Activated CD4-positive, alpha-beta T cell treated with anti-CD3 and anti-CD28 coated beads, Interleukin-2, amount 10 ng/mL, durations not matched to agents 24 days and 14 days (primary cell): ENCODE measurements at places on chromosomes 6 and 20. TPM values are rescaled to one million over a fixed set of nuclear protein-coding genes. Genes with fewer than 3 reads are reported as not detected.

- peaks cover 9% of the 10 kb centered on the region for H3K4me1 ChIP-seq
- no peak overlapping the region for H3K27ac ChIP-seq
- peaks cover 15% of the 10 kb centered on the region for H3K27me3 ChIP-seq
Observed at GRCh38 chr6:107121266-107121665, 6.0 kb upstream of the BEND3 start.

GRCh38 chr20:31676609-31676989 lies 38.9 kb downstream of the COX4I2 start:
- H3K36me3 ChIP-seq, result peaks cover 84% of the 10 kb centered on the region
- DNase-seq, result no peak
- peak overlapping the region; percentile 83 for H3K4me3 ChIP-seq
- peaks cover 84% of the 10 kb centered on the region for H3K4me1 ChIP-seq
- peak overlapping the region; percentile 89 for H3K27ac ChIP-seq
- H3K27me3 ChIP-seq, result no peaks in the 10 kb centered on the region

GRCh38 chr6:26217714-26218075 lies 130.5 kb downstream of the HFE start:
- no peaks in the 10 kb centered on the region for H3K36me3 ChIP-seq
- no peaks in the 10 kb centered on the region for H3K27me3 ChIP-seq
- no peak overlapping the region for H3K27ac ChIP-seq
- no peak overlapping the region for H3K4me3 ChIP-seq
- peaks cover 26% of the 10 kb centered on the region for H3K4me1 ChIP-seq

GRCh38 chr6:84774157-84774984 lies 10.0 kb upstream of the TBX18 start:
- H3K4me3 ChIP-seq, result no peak overlapping the region
- H3K36me3 ChIP-seq, result peaks cover 1% of the 10 kb centered on the region
- H3K27me3 ChIP-seq, result peaks cover 62% of the 10 kb centered on the region
- H3K4me1 ChIP-seq, result peaks cover 2% of the 10 kb centered on the region
- H3K27ac ChIP-seq, result no peak overlapping the region
- DNase-seq, result peak; percentile 65

DNA sequence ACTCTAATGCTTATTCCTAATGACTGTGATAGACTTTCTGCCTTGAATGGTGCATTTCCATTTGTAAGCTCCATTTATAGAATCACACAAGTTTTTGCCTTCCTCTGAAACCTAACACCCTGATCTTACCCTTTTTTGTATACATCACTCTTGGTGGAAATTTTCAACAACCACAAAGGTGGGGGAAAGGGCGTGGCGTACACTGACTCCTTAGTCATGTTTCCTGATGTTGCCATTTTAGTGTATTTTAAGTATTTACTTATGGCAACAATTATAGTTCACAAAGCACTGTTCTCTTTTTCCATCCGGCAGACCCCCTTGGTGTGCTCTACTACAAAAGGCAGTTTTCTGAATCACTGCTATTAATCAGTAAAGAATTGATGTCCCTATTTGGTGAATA lies 92.0 kb downstream of the ATXN1 start:
- H3K27ac ChIP-seq, result peak overlapping the region; percentile 97
- peak overlapping the region; percentile 80 for H3K4me3 ChIP-seq
- peaks cover 59% of the 10 kb centered on the region for H3K4me1 ChIP-seq
- H3K27me3 ChIP-seq, result no peaks in the 10 kb centered on the region

DNA sequence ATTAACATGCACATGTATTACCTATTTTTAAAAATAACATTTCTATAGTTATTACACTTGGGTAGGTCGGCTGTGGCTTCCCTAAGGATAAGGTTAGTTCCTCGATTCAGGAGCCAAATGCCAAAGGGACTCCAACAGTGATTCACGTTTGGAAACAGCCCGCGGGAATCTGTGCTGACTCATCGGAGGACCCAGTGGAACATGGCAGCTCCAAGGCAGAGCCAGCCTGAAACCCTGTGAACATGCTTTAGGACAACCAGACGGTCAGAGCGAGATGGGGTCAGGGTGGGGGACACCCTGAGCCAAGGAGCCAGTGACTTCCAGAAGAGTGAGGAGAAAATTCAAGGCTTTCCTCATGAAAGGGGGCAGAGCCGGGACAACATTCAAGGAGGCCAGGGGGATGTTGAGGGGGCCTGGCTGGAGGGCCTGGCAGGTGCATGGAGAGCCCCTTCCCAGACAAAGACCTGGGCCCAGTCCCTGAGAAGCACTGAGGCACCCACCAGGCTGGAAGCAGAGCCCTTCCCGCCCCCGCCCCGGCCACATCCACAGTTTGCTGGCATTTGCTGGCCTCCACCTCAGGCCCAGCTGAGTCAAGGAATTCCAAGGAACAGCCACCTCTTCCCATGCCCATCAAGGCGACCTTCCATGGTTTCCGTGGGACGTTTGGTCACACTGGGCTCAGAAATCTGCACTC lies 133.2 kb downstream of the SNX5 start:
- no peak overlapping the region for H3K4me3 ChIP-seq
- H3K27me3 ChIP-seq, result no peaks in the 10 kb centered on the region
- H3K36me3 ChIP-seq, result no peaks in the 10 kb centered on the region
- H3K4me1 ChIP-seq, result no peaks in the 10 kb centered on the region

DNA sequence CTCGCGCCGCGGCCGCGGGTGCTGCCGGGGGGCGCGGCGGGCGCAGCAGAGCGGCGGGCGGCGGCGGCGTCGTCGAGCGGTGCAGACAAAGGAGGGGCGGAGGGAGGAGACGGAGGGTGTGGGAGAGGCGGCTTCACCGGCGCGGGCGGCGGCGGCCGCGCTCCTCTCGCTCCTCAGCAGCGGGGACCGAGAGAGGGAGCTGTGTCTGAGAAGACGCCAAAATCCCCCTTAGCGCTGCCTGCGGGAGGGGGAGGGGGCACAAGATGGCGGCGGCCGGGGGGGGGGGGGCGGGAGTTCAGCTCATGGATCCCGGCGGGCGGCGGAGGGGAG lies 296 bp downstream of the ADNP start:
- peak overlapping the region; percentile 86 for H3K27ac ChIP-seq
- H3K36me3 ChIP-seq, result peaks cover 59% of the 10 kb centered on the region
- peak overlapping the region; percentile 94 for H3K4me3 ChIP-seq

DNA sequence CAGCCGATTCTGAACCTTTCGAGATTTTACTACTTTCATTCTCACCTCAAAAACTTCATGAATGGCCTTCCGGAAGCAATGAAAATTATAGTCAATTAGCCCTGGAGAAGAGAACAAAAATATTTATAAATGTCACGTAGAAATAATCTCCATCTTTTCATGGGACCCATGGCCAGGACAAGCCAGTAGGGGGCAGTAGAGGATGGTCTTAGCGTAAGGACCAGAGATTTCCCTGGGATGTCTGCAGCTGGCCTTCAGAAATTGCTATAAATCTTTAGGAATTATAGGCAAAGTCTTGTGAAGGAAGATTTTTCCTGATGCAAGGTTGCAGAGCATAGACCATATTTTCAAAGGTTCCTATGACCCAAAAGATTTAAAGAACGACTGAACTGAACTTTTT lies 15.6 kb upstream of the UBE2J1 start:
- DNase-seq, result peak; percentile 89
- H3K4me3 ChIP-seq, result no peak overlapping the region
- no peaks in the 10 kb centered on the region for H3K27me3 ChIP-seq

DNA sequence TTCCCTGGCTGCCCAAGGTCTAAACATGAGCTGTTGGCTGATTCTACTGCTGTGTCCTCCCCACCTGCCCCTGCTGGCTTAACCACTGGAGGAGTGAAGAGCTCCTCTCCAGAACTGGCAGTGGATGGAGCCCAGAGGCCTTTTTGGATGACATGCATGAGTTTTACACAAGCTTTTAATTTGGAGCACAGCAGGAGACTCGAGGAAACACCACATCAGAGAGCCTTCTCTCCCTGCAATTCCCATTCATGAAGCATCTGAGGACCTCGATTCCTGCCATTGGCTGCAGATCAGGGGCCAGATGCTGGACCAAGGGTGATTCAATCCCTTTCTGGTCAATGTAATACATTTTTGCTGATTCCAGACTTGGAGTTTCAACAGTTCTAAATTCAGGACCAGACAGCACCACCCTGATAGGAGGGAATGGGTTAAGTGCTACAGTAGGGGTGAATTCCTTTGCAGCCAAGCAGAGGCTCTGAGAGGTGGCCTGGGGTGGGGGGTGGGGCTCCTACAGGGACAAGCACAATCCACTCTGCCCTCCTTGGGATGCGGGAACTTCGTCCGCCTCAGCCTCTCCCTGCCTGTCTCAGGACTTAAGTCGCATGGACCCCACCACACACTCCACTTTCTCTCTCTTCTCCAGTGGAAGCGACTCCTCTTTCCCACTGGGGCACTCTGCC lies 599 bp upstream of the PSORS1C1 start:
- no peaks in the 10 kb centered on the region for H3K36me3 ChIP-seq
- peaks cover 20% of the 10 kb centered on the region for H3K27me3 ChIP-seq
- no peak overlapping the region for H3K4me3 ChIP-seq
- no peak for DNase-seq

GRCh38 chr6:7234547-7234946 lies 78.5 kb downstream of the SSR1 start:
- H3K27me3 ChIP-seq, result no peaks in the 10 kb centered on the region
- no peak for DNase-seq
- H3K36me3 ChIP-seq, result peaks cover 35% of the 10 kb centered on the region
- H3K4me3 ChIP-seq, result no peak overlapping the region
- H3K27ac ChIP-seq, result no peak overlapping the region

DNA sequence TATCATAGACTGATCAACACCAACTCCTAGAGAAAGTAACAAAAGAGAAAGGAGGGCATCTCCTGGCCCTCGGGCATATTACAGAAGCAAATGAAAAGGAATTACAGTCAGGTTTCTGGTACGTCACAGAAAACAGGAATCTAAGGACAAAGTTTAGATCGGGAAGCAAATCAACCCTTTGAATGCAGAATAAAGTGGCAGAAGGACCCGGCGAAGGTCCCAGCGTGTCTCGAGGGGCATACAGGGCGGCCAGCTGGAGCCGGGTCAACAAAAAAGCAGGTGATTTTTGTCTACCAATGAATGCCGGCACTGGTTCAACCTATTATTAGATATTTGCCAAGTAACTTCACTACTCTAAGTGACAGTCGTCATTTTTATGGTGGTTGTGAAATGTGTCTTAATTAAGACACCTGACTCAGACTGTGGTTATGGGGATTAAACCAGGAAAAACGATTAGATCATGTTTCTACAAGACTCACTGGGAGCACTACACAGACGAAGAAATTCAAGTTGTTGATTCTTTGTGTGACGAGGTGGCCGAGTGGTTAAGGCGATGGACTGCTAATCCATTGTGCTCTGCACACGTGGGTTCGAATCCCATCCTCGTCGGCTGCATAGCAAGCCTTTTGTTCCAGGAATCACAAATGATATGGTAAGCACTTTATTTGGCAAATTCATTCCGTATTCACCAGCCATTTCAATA lies 12.4 kb upstream of the ZSCAN9 start:
- H3K4me3 ChIP-seq, result peak overlapping the region; percentile 84
- peaks cover 22% of the 10 kb centered on the region for H3K4me1 ChIP-seq
- DNase-seq, result peak; percentile 78
- peaks cover 79% of the 10 kb centered on the region for H3K27me3 ChIP-seq
- H3K36me3 ChIP-seq, result no peaks in the 10 kb centered on the region
- peak overlapping the region; percentile 39 for H3K27ac ChIP-seq

- peaks cover 18% of the 10 kb centered on the region for H3K27me3 ChIP-seq
- H3K4me3 ChIP-seq, result no peak overlapping the region
- no peaks in the 10 kb centered on the region for H3K36me3 ChIP-seq
Observed at GRCh38 chr6:136464874-136465273, 85.3 kb downstream of the MAP7 start.

DNA sequence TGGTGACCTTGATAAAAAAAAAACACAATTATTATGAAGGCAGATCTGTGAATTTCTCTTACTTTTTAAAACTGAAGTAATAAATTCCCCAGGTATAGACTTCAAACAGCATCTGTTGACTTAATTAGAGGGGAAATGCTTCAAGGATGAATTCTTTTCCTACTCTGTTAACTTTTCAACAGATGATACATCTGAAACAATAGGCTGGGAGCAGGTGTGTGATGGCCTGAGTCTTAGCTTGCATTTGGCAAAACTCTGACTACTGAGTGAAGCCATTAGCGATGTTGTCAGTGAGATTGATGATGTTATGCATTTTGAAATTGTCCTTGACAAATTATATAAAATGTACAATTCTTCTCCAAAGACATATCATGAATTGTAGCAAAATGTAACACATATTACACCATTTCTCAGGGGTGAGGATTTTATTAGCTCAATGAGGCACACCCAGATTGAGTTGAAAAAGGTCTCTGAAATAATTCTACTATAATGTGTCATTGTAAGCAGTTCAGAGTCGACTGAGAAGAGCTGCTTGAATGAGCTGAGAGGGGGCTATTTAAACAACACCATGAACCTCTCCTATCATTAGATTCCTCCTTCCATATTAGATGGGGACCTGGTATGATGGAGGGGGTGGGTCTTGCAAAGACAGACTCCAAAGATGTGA lies 39.6 kb upstream of the OGFRL1 start:
- H3K4me1 ChIP-seq, result peaks cover 3% of the 10 kb centered on the region
- no peak overlapping the region for H3K4me3 ChIP-seq
- no peak for DNase-seq
- H3K27ac ChIP-seq, result no peak overlapping the region
- H3K36me3 ChIP-seq, result no peaks in the 10 kb centered on the region
- no peaks in the 10 kb centered on the region for H3K27me3 ChIP-seq

- H3K27ac ChIP-seq, result no peak overlapping the region
- H3K4me3 ChIP-seq, result no peak overlapping the region
- H3K36me3 ChIP-seq, result peaks cover 80% of the 10 kb centered on the region
Observed at GRCh38 chr6:11215773-11216172, 16.7 kb downstream of the NEDD9 start.

GRCh38 chr6:40722091-40722490 lies 134.9 kb upstream of the LRFN2 start:
- H3K36me3 ChIP-seq, result no peaks in the 10 kb centered on the region
- no peaks in the 10 kb centered on the region for H3K27me3 ChIP-seq
- no peak overlapping the region for H3K27ac ChIP-seq
- H3K4me1 ChIP-seq, result peaks cover 15% of the 10 kb centered on the region

- H3K4me1 ChIP-seq, result peaks cover 17% of the 10 kb centered on the region
- H3K4me3 ChIP-seq, result no peak overlapping the region
- no peaks in the 10 kb centered on the region for H3K36me3 ChIP-seq
- H3K27ac ChIP-seq, result peak overlapping the region; percentile 1
- no peak for DNase-seq
- peaks cover 6% of the 10 kb centered on the region for H3K27me3 ChIP-seq
Observed at GRCh38 chr6:36698871-36699271, 1.2 kb downstream of the RAB44 start.

GRCh38 chr6:33880766-33881165 lies 77.0 kb upstream of the MLN start:
- no peak overlapping the region for H3K27ac ChIP-seq
- H3K36me3 ChIP-seq, result no peaks in the 10 kb centered on the region
- no peaks in the 10 kb centered on the region for H3K4me1 ChIP-seq
- peaks cover 21% of the 10 kb centered on the region for H3K27me3 ChIP-seq
- no peak for DNase-seq
- H3K4me3 ChIP-seq, result no peak overlapping the region

GRCh38 chr6:1633366-1634021 lies 23.8 kb downstream of the FOXC1 start:
- H3K4me1 ChIP-seq, result no peaks in the 10 kb centered on the region
- peaks cover 11% of the 10 kb centered on the region for H3K27me3 ChIP-seq
- no peak overlapping the region for H3K4me3 ChIP-seq
- no peak overlapping the region for H3K27ac ChIP-seq
- DNase-seq, result no peak

- no peaks in the 10 kb centered on the region for H3K27me3 ChIP-seq
- no peaks in the 10 kb centered on the region for H3K36me3 ChIP-seq
- no peak overlapping the region for H3K27ac ChIP-seq
Observed at GRCh38 chr6:106759112-106759511, 129.7 kb downstream of the QRSL1 start.

SRMS gene
- total RNA-seq, result not detected in 2 replicates

MLN gene
- not detected in 2 replicates for total RNA-seq

RIMS1 gene
- not detected in 2 replicates for total RNA-seq

PAK5 gene
- total RNA-seq, result not detected in 2 replicates

CTNNBL1 gene
- 97.9 and 105 TPM in 2 replicates for total RNA-seq

GGTLC1 gene
- total RNA-seq, result not detected in 2 replicates

TULP4 gene
- total RNA-seq, result 23.9 and 24.0 TPM in 2 replicates

BFSP1 gene
- total RNA-seq, result 0.33 and 0.43 TPM in 2 replicates

LRRC73 gene
- 0.14 and 0.51 TPM in 2 replicates for total RNA-seq
